ENCODE measurements at places on chromosomes 7 and 10.

DNA sequence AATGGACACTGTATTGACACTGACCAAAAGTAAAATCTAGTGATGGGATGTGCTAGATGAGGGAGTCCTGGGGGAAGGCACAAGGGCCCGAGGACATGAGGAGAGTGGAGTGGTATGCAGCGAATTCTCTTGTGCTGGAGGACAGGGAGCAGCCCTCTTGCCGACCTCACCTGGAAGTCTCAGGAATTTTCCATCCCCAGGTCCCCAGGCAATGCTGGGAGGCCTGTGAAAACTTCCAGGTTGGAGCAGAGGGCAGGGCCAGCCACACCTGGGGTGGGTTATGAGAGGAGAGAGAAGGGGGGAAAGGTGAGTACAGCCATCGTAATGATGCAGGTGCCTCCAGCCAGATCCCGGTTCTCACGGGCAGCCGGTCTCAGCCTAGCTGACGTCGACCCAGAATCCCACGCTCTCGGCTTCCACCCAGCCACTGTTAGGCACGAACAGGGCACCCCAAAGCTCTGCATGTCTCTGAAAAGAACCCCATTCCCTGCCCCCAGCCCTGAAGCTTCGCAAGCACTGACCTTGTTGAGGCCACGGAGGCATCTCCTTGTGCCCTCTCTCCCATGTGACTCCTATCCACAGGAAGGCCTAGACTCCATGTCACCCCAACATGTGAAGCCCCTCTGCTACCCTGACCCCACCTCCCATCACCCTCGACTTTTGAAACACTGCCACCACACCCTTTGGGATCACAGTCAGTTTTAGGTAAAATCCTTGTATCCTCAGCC, 239.7 kb upstream of the MYO3A start:
- DNase-seq: no peak

DNA sequence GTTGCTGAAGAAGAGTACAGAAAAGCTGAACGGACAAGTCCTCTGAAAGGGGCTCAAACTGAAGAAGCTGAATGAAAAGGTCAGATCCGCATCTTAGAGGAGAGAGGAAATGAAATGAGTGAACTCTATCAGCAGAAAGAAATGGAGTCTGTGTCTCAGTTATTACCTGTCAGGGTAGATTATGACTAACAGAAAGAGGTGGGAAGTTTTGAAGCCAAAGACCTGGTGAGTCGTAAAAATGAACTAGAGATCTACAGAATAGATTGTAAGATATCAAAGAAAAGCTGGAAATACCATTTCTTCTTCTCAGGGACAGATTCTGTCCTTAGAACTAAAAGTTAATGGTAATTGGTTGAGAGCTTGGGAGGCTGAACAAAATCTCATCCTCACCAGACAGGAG, 11.1 kb upstream of the MBL2 start:
- DNase-seq: no peak

DNA sequence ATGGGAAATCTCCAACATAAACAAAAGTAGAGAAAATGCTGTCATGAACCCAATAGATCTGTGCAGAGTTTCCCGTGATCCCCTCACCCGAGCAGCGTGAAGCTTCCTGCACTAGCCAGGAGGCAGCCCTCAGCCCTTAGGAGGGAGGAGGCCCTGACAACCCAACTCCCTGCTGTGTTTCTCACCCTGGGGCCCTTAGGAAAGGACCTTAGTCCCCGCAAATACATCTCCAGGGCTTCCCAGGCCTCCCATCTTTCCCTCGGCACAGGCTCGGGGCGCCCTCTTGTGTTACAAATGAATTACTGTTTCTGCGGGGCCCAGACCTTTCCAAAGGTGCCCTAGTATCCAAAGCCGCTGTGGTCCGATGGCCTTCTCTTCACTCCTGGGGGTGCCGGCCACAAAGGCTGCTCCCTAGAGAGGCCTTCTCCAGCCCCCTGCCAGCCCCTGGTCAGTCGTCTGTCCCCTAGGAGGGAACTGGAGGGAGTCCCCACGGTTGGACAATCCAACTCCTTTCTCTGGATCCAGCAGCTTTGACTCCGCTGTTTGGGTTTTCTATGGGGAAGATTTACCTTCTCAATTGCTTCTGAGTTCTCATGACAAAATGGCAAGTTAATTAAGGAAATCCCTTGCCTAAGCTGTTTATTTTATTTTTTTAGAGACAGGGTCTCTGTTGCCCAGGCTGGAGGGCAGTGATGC, 49.9 kb upstream of the SH2B2 start:
- peak; percentile 34 for DNase-seq

GRCh38 chr7:662576-662975, 63.9 kb upstream of the DNAAF5 start:
- no peak for DNase-seq

DNA sequence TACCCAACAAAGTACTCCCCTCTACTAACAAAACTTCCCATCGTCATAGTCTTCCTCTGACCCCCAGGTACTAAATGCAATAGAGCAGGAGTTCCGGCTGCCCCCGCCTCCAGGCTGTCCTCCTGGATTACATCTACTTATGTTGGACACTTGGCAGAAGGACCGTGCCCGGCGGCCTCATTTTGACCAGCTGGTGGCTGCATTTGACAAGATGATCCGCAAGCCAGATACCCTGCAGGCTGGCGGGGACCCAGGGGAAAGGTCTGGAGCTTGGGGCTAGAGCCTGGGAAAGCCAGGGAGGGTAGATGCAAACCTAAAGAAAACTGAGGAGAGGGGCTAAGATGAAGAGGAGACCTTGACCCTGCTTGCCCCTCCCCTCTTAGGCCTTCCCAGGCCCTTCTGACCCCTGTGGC, 15.3 kb downstream of the EPHB6 start:
- no peak for DNase-seq

DNA sequence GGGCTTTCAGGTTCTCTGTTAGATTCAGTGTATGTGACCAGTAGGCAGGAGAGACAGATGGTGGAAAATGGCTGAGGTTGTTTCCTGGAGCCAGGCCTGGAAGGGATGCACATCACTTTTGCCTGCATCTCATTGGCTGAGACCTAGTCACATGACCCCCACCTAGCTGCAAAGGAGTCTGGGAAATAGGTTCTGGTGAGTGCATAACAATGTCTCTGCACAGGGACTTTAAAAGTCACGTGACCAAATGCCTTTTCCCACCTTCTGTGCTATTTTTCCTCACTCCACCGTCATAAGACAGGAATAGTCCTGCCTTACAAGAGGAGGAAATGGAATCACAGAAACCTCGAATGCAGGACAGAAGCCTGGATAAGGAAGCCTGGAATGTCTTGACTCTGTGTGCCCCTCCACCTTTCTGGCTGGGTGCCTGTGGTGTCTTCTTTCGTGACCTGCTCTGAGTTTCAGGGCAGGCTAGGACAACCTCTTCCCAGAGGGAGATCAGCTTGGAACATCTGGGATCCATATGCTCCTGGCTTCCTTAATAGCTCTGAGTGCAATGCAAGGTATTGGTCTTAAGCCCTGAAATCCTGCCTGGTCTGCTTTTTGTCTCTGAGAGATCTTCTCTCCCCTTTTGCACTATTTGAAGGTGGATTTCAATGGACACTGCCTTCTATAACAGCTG, 139.9 kb upstream of the ZNF438 start:
- DNase-seq: no peak

- no peak for DNase-seq
Observed at GRCh38 chr7:65001291-65001814, 5.1 kb downstream of the ERV3-1 start.

DNA sequence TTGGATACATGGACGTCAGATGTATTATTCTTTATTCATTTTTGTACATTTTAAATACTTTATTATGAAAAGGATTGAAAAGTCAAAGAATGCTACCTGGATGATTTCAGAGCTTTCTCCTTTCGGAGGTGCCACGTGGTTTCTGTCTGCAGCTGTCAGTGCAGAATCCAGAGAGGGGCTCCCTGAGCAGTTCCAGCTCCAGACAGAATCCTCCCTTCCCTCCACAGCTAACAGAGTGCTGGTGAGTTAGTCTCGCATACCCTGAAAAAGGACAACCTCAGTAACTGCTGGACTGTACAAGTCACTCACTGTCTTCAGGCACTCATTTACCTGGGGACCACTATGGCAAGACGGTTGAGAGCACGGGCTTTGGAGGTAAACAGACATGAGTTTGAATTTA, 10.9 kb downstream of the DNMBP start:
- DNase-seq: no peak

DNA sequence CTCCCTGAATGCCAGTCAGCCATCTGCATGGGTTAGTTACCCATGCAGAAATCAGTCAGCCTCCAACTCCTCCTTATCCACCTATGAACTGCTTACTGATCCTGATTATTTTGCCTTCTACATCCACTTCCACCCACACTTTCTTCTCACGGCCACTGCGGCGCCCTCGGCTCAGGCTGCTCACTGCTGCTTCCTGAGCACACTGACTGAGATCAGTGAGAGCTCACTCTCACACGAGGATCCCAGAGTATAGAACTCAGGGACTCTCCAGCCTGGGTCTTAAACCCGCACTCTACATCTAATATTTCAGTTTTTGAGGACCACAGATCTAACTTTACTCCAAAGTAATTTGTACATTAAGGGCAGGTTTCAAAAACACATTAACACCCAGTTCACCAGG, 64.4 kb downstream of the GRB10 start:
- no peak for DNase-seq

DNA sequence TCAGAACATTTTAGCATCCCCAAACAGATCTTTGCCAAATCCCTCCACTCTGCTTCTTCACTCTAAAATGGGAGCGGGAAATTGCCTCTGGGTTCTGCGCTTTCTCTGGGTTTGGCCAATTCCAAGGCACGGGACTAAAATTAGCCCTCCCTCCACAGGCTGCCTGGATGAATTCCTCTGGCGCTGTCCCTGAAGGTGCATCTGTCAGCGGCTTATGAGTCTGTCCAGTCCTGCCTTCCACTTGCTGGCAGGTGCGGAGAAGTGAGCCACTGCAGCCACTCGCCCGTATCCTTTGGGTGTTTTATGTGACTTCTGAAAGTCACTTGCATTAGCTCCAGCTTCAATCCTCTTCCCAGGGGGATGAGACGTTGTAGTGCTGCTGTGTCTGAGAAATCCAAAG, 121.6 kb downstream of the SH2D4B start:
- DNase-seq: no peak

DNA sequence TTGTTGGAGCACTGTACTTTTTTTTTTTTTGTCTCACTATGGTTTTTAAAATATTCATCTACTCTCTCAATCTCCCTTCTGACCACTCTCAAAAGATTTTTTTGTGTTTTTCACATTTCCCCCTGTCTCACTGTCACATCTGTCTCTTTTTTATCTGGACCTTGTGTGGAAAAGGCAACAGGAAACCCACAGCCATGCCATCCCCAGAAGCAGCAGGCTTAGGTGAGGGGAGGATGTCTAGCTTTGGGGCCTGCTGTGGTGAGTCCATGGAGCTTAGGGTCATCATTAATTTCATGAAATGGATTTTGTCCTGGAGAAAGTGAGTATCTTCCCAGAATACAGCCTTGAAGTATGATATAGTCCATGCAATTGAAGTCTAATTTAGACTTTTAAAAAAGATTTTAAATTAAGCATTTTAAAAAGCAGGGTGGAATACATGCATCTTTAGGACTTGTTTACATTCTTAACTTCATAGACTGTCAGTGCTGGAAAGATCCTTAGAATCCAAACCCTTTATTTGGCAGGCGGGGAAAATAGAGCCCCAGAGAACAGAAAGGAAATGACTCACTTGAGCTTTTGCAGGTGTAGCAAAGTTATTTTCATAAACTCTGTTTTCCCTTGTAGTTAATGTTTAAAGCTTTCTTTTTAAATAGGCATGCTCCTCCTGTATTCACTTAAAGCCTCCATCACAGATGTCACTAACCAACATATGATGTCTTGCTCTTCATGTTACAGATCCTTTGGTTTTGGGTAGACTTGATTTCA, 25.1 kb downstream of the MINDY4 start:
- DNase-seq: no peak

- no peak for DNase-seq
Observed at GRCh38 chr7:39459636-39460035, 106.6 kb upstream of the YAE1 start.

DNA sequence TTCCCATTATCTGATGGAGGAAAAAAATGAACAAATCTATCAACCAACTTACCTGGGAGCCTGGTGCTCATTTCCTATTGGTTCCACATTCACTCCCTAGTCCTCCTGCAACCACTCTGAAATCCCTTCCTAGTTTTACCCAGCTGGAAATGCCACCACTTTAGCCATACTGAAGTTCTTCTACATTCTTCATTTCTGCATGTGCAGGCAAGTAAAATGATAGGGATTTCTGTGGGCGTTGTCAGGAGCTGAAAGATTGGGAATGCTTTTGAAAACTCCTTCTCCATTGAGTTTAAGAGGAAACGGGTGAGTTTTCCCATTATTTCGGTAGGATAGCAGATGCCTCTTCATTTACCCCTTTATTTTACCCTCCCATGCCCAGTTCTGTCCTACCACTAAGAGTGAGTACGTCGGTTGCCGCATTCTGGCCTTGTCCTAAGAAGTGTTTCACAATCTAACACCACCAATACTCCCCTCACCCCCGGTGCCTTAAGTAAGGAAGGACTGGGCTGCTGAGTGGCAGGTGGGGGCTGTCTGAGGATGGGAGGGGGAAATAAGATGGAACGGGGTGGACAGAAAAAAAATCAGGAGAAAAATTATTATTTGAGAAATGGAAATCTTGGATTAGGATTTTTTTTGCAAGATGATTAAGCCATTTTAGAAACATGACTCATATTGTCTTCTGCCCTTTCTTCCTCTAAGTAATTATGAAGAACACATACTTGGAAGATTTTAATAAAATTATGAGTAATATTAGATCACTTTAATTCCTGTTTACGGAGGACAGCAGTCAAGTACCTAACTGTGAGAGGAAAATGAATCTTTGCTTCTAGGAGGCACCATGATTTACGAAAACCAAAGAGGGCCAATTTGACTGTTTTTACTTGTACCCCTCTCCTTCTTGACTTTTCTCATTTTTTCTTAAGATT, 13.2 kb upstream of the TAS2R60 start:
- DNase-seq: no peak

DNA sequence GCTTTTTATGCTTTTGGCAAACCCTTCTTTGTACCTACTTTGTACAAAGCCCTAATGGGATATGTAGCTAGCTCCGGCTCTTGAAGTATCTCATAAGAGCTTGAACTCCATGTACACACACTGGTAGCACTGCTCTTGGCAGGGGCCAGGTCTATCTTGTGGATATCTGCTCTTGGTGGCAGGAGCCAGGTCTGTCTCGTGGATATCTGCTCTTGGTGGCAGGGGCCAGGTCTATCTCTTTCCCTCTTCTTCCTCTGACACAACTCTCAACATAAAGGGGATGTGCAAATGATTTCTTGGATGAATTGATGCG, 91.9 kb downstream of the WNT2 start:
- no peak for DNase-seq

DNA sequence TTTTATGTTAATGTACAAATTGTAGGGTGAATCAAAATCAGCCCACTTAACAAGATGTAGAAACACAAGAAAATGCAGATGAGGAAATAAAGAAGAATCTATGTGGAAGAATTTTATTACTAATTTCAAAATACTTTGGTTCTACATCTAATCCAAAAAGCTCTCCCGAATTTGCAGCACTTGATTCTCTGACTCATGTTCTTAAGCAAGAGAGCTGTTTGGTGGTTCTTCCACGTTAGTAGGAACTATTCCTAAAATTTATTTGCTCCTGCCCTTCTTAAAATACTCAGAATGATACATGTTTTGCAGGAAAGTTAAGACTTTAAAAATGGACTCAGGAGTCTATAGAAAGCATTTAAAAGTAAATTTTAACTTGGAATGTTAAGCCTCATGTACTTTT, 91.8 kb downstream of the ZMYND11 start:
- DNase-seq: no peak

GRCh38 chr10:3948843-3949242, 163.8 kb upstream of the KLF6 start:
- peak; percentile 18 for DNase-seq

- DNase-seq: no peak
Observed at GRCh38 chr10:74167443-74167842, 16.4 kb downstream of the ADK start.
